ENCODE measurements at places on chromosomes 7 and 10.

- no peak for DNase-seq
These were observed 834.9 kb downstream of the GRID1 start for GRCh38 chr10:85531706-85532105.

DNA sequence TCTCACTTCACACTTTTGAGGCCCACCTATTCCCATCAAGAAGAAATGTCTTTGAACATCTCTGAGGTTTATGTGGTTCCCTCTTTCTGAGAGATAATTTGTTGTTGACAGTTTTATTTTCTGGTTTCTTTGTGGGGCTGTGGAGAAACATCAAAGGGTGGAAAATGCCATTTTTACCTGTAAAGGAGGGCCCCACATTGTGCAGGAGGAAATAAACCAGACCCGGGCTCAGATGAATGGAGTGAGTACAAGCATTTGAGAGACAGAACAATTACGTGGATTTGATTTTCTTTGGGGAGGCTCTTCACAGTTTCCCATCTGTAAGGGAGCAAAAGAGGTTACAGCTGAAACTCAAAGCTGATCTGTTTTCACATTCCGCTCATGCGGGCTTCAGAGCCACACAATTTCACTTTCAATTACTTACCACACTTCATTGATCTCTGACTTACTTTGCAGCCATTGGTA lies 29.8 kb downstream of the ITPRIP start:
- no peak for DNase-seq

- no peak for DNase-seq
These were observed 107.5 kb downstream of the ELMO1 start for GRCh38 chr7:37341033-37341630.

DNA sequence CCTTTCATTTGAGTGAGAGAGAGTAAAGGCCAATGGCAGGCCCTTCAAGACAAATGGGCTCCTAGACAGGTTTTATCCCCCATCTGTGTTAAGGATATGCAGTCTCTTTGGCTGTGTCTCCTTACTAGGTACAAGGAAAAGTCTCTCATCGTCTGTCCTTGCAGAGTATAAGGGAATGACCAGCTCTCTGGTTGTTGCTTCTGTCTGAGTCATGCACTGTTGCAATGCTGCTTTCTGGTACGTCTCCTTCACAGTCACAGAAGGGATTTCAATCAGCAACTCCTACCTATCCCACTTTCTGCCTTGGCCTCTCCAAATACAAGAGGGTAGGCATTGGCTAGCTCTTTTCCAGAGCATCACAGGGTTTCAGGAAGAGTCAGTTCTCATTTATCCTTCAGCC lies 48.1 kb downstream of the CTTNBP2 start:
- DNase-seq, result no peak

GRCh38 chr7:124698964-124699363 lies 66.6 kb downstream of the GPR37 start:
- DNase-seq, result no peak

DNA sequence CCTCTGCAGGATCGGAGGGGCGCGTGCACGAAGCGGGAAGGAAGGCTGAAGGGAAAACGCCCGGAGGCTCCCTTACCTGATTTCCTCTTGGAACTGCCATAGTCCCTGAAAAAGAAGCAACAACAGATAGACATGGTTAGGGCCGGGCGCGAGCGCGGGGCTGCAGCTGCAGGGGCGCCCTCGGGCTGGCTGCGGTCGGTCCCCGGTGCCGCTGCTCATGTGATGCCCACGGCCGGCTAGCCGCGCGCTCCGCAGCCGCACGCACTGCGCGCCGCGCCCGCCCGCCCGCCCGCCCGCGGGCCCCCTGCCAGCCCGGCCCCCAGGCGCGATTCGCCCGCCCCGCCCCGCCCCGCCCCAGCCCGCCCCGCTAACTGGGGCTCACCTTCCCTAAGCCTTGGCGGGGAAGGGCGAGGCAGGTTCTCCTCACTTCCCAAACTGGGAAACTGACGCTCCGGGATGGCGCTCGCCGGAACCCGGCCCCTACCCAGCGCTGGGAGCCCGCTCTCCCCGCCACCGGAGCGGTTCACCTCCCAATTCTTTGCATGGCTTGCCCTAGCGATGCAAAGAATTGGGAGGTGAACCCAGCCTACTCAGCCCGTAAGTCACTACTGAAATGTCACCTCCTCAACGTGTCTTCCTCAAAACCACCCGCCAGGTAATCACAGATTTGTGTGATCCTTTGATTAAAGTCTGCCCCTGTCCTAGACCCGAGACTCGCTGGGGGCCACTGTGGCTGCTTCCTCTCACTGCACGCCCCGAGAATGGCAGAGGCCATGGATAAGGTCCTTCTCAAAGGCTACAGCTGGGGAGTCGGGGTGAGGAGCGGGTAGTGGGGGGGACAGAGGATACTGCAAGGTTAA lies 162.2 kb downstream of the SH3PXD2A start:
- DNase-seq, result no peak

GRCh38 chr7:47938574-47939165 lies 9.6 kb downstream of the PKD1L1 start:
- DNase-seq, result no peak

GRCh38 chr7:75889223-75889825 lies 10.5 kb downstream of the RHBDD2 start:
- DNase-seq, result no peak

GRCh38 chr10:124126983-124127385 lies 33.6 kb upstream of the CHST15 start:
- DNase-seq, result no peak

DNA sequence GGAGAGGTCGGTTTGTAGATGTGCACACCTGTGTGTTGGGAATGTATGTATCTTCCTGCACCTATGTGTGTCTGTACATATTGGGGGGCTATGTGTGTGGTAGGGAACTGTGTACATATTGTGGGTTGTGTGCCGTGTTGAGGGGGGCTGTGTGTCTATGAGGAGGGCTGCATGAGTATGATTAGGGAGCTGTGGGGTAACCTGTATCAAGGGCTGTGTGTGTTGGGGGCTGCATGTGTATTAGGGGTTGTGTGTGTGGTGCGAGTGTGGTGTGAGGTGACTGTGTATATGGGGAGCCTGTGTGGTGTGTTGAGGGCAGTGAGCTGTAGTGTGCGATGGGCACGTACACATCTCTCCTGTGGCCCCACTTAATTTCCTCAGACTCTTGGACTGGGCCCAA lies 22.2 kb upstream of the PAX2 start:
- no peak for DNase-seq

GRCh38 chr7:158263110-158263963 lies 324.3 kb downstream of the PTPRN2 start:
- DNase-seq, result no peak

- DNase-seq, result no peak
These were observed 275.8 kb downstream of the KCNMA1 start for GRCh38 chr10:77361831-77362230.

DNA sequence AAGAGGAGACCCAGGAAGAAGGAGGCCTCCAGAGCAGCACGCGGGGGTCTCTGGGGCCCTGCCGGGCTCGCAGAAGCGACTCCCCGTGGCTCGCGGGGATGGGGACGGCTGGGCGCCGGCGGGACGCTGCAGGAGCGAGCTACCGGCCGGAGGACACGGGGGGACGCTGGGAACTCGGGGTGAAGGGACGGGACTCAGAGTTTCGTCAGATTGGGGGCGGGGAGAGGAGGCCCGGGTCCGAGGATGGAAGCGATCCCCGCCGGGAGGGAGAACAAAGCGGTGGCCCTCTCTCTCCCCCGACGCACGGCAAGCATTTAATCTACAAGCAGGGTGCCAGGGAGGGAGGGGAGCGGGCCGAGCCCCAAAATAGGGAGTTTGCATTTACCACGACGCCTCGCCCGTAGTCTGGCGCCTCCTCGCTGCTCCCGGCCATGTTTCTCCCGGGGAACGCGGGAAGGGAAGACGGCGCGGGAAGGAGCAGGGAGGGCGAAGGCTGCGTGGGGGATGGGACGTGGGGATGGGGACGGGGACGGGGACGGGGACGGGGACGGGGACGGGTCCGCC lies at the start of gene PRTFDC1:
PRTFDC1 (minus strand) TSS at position 464 of the 564 bp plus-strand sequence; CDS start at position 433, 31 bp downstream.
- peak; percentile 10 for DNase-seq

GRCh38 chr10:34341473-34341872 lies 473.6 kb downstream of the PARD3 start:
- peak; percentile 66 for DNase-seq

DNA sequence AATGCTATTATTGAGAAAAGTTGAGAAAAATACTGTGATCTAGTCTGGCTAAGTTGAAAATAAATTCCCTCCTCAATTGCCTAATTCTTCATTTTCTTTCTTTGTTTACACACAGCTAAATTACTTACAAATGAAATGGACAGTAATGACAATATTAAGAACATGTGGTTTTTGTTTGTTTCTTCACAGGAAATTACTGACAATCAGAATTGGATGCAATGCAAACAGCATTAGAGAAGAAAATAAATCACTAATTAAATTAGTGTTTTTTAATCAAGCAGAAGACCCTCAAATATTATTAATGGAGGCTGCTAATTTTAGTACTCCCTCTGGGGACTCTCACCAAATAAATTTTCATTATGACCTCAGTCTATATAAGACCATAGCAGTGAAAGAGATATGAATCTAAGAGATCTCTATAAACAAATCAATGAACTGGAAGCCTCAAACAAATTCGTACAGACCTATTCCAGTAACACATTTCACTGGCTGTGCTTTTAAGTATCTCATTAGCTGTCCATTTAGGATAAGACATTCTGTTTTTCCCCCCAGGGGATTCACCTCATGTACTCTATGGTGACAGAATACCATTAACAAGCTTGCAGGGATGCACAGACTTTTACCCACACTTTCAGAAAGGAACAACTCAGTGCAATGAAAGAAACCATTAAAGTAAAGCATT lies 202.0 kb upstream of the DGKB start:
- DNase-seq, result no peak

- DNase-seq, result peak; percentile 40
These were observed 3.2 kb downstream of the MKX start for GRCh38 chr10:27742195-27743011.

DNA sequence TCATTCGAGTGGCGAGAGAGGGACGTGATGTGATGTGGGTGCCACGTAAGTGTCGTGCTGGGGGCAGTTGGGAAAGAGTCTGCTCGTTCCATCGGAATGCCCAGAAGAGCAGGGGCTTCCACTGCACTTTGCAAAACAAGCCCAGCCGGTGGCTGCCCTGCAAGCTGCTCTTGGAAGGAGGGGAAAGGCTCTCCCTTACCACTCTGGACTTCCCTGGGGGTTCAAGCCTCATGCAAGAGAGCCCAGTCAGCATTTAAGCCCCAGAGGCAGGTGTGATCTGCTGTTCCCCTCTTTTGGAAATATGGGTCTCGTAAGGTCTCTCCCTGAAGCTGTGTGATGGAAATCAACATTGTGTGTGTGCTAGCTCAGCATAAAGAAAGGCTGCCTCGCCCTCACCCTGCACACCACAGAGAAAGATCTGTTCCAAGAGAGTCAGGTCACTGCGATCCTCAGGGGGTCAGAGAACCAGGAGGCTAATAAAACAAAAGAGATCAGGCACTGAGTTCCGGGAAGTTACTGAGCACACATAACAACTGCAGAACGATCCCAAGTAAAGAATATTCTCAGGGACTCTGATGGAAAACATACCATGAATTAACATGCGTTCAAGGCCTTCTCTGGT lies 212.5 kb downstream of the ADAM12 start:
- no peak for DNase-seq

- no peak for DNase-seq
These were observed 48.5 kb downstream of the GNAT3 start for GRCh38 chr7:80463272-80463920.

DNA sequence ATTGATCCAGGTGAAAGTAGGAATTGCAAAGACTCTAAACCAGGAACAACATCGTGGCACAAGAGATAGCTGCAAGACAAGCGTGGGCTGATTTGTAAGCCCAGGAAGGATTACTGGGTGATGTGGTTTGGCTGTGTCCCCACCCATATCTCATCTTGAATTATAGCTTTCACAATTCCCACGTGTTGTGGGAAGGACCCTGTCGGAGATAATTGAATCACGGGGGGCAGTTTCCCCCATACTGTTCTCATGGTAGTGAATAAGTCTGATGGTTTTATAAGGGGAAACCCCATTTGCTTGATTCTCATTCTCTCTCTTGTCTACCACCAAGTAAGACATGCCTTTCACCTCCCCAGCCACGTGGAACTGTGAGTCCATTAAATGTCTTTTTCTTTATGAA lies 59.5 kb downstream of the ST8SIA6 start:
- DNase-seq, result no peak

GRCh38 chr10:77244746-77245145 lies 392.9 kb downstream of the KCNMA1 start:
- no peak for DNase-seq

GRCh38 chr7:66060796-66061195 lies 14.8 kb upstream of the ASL start:
- DNase-seq, result no peak

DNA sequence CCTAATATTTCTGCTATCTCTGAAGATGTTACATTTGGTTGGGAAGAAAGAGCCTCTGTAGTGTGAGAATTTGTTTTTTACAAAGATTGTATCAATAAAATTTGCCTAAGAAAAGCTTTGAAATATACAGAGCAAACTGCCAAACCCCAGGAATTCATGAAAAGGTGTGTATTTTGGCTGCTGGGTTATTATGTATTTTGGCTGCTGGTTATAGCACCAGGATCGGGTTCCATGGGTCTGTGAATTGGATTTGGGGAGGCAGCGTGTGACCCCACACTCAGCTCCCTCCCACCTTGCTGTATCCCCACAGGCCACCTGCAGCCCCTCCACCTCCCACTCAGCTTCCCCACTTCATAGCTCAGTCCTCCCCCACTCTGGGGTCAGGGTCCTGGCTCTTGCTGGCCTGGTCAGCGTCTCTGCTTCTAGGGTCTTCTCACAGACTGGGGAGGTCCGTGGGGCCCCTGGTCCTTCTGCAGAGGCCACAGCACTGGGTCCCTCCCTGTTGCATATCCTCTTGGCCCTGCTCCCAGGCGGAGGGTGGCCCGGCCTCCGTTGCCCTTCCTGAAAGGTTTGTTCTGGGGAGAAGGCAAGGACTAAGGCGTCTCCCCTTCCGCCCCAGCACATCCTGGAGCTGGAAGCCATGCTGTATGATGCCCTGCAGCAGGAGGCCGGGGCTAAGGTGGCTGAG lies 24.0 kb upstream of the DPYSL4 start:
- DNase-seq, result no peak

GRCh38 chr7:112444505-112444904 lies 5.8 kb upstream of the IFRD1 start:
- DNase-seq, result no peak

DNA sequence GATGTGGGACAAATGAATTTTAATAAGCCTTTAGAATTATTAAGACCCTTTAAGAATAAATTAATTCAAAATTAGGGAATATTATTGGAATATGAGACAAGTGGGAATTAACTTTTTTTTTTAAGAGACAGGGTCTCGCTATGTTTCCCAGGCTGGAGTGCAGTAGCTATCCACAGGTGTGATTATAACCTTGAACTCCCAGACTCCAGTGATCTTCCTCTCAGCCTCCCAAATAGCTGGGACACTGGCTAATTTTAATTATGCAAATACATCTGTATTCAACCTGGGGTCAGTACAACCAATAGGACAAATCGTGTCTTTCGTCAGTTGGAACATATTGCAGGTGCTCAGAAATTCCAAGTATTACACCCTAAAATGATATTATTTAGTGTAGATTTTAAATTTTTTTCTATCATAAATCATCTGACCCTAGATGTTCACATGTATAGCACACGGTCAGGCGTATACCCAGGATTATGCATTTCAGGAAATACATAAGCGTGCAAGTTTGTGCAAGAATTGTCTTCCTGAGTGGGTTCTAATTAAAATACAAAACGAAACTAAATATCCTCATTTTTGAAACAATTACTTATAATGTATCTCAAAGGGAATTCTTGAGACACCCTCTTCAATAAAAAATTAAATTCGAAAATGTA lies 1.2 kb downstream of the NT5C3A start:
- DNase-seq, result no peak

- no peak for DNase-seq
These were observed 23.9 kb upstream of the PPP1R17 start for GRCh38 chr7:31663072-31663471.

GRCh38 chr7:127705461-127705959 lies 53.5 kb downstream of the SND1 start:
- DNase-seq, result no peak
